ENCODE measurements at places on chromosomes 13 and 19. TPM values are rescaled to one million over a fixed set of nuclear protein-coding genes. Genes with fewer than 3 reads are reported as not detected.
A peak's percentile ranks its signal among the peaks of the same experiment; 100 is the strongest.

SLC1A6 gene
- not detected for total RNA-seq

ZNF112 gene
- total RNA-seq, result 4.6 TPM

IFNL1 gene
- total RNA-seq, result not detected

MAST3 gene
- 3.2 TPM for total RNA-seq

ZNF665 gene
- 6.2 TPM for total RNA-seq

RXFP2 gene
- total RNA-seq, result not detected

JUNB gene
- 125 TPM for total RNA-seq

GAS6 gene
- total RNA-seq, result 34.4 TPM

ZNF577 gene
- total RNA-seq, result 21.7 TPM

DNA sequence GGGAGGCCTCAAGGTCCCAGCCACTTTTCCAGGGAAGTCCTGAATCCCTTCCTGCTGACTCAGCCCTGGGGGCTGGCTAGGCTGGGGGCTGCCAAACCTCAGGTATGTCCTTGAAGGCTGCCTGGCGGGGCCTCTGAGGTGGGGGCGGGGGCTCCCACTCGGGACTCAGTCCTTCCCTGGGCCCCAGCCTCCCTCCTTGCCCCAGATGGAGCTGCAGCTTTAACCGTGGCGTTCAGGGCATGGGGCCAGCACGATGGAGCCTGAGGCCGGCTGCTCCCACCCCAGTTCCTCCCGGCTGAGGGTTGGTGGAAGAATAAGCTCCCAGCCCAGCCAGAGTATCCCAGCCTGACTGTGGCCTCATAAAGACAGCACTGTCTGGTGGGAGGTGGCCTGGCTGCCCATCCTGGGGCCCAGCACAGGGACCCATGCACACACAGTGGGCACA, 12.4 kb downstream of the CILP2 start:
- DNase-seq, result no peak

- no peak for DNase-seq
Measured at GRCh38 chr13:42458193-42458592, 115.8 kb upstream of the TNFSF11 start.

- no peak for DNase-seq
Measured at GRCh38 chr13:44263751-44264620, 109.6 kb upstream of the SERP2 start.

- DNase-seq, result no peak
Measured at GRCh38 chr13:63541336-63541735, 2125.7 kb upstream of the PCDH20 start.

GRCh38 chr13:49536144-49536873, 40.6 kb downstream of the PHF11 start:
- no peak for DNase-seq

GRCh38 chr13:41651413-41652058, 194.2 kb downstream of the RGCC start:
- no peak for DNase-seq

GRCh38 chr19:41083516-41083915, 4.7 kb upstream of the CYP2A13 start:
- DNase-seq, result no peak

DNA sequence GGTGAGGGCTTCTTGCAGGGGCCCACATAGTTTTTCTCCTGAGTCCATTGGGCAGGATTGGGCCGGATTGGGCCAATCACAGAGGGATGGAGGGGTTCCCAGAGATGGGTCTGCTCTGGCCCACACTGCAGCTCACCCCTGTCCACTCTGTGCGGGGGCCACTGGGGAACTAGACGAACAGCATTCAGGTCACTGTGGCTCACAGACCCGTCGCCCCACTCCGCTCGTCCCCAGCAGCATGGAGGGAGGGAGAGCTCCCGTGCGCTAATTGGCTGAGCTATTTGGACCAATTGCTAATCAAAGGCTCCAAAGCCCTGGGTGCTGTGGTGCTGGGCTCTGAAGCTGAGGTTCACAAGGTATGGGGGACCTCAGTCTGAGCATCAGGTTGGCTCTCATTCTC, 11.3 kb downstream of the NACC1 start:
- no peak for DNase-seq

DNA sequence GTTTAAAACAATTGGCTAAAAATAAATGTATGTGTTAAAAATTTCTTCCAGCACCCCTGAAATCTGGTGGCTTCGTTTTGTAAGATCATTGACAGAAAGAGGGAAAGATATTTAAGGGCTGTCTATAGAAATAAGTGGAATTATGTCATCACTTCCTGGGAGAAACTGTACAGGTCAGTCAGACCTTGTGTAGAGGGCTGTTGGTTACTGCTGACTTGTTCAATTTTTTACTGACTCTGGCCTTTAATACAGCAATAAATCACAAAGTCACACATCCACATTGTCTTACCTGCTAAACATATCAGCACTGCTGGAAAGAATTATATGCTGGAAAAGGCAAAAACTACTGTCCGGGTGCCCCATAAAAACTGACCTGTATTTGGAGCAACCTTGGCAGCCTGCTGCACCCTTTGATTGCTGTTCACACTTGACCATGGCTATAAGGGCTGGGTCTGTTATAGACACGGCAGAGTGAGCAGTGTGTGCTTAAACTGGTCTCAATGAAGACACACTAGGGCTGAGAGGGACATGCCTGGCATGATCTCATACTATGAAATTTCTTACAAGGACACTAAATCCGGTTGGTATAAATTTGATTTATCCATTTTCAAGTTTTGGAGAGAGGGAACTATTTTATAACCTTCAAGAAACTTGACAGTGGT, 162.1 kb downstream of the NHLRC3 start:
- no peak for DNase-seq

- DNase-seq, result no peak
Measured at GRCh38 chr13:24080134-24080533, 80.4 kb upstream of the SPATA13 start.

GRCh38 chr19:15436012-15436825, 13.5 kb downstream of the WIZ start:
- no peak for DNase-seq

DNA sequence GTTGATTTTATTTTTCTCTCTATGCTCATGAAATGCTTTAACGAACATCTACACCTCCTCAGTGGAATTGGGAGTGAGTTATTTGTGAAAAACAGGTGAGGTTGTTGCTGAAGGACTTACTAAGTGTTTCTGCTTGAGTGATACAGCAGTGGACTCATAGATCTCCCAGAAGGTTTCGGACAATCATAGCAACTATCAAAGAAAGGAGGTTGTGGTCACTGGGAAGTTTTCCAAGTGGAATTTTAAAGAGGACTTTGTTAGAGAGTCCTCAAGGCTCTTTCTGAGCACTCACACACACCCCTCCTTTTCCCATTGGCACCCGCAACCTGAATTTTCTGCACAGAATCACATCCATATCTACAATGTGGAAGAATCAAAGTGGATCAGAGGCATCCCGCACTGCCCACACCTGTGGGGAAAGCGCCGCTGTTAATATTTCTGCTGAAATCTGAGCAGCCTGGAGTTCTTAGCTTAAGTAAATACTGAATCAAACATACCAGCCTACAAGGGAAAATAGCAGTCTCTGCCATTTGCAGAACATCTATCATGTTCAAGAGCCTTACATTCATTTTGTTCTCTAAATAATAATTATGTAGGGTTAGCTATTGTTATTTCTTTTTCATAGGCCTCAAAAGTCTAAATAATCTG, 719.4 kb downstream of the DIAPH3 start:
- DNase-seq, result no peak

DNA sequence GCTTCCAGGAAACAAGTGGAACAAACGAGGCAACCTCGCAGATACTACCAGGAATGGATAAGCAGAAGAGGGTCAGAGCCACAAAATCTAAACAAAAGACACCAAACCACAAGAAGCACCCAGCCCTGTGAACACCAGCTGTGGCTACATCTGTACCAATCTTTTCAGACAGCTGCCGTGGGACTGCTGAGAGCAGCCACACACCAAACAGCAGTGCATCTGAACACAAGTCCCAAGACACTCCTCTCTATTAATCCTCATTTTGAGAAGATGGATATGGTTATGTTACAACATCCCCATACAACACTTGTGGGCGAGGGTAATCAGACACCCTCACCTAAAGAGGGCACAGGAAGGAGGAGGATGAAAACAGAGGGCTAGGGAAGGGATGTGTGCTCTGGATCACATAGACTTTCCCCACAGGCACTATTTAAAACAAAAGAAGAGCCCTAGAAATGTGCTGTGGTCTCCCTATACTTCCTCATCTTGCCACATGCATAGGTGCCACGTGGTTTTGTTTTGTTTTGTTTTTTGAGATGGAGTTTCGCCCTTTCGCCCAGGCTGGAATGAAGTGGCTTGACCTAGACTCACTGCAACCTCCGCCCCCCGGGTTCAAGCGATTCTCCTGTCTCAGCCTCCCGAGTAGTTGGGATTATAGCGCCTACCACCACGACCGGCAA, 41.6 kb upstream of the ZNF14 start:
- no peak for DNase-seq

- no peak for DNase-seq
Measured at GRCh38 chr19:41479757-41480191, 36.8 kb downstream of the ERICH4 start.

- DNase-seq, result no peak
Measured at GRCh38 chr19:19528721-19529490, at the start of gene YJEFN3. Gene YJEFN3 (plus strand): TSS chr19:19528911. CDS start chr19:19528933, 22 bp downstream.

GRCh38 chr19:30086916-30087315, 144.9 kb downstream of the URI1 start:
- DNase-seq, result no peak

- no peak for DNase-seq
Measured at GRCh38 chr19:33580026-33580644, 41.6 kb upstream of the CHST8 start.

DNA sequence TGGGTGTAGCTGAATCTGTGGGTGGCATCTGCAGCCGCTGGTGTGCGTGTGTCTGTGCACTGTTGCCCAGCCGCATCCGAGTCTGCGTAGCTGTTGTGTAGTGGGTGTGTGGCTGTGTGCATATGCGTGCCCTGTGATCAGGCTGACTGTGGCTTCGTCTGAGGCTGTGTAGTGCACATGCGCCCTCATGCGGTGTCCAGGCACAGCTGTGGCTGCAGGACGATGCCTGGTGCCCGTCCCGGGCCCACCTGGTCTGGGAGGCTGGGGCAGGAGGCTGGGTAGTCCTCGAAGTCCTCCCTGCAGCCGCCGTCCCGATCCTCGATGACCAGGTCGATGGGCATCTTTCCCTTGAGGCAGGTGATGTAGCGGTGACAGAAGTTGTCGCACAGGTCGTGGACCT, 4.9 kb downstream of the MEIS3 start:
- DNase-seq, result no peak

DNA sequence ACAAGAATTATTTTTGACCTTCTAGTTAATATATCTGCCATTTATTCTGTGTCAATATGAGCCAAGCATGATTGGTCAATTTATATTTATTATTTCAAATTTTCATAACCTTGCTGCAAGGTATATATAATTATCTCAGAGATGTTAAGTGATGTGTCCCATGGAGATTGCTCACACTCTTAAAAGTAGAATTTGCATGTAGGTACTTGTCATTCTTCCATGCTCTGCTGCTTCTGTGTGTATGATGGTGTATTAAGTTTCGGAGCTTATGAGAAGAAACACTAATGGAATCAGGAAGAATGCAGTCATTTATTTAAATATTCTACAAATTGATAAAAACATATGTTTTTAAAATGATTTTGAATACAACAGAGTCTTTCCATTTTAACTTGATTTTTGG, 586.8 kb upstream of the MIR17HG start:
- no peak for DNase-seq

DNA sequence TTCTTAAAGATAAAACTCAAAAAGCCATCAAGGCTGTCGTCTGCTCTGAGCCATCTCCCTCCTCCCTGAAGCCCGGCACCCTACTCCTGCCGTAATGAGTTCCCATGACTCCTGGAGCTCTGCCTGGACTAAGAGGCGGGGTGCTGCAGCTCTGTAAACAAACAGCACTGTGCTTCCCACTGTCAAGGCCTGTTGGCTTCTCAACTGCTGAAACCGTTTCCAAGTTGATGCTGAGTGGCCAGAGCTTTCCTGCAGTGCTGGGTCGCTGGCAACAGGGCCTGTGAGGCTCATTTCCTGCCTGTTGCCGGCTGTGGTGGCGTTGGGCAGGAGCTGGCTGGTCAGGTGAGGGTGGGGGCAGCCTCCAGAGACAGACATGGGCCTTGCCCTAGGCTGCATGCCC, 26.7 kb upstream of the ISYNA1 start:
- peak; percentile 98 for DNase-seq

DNA sequence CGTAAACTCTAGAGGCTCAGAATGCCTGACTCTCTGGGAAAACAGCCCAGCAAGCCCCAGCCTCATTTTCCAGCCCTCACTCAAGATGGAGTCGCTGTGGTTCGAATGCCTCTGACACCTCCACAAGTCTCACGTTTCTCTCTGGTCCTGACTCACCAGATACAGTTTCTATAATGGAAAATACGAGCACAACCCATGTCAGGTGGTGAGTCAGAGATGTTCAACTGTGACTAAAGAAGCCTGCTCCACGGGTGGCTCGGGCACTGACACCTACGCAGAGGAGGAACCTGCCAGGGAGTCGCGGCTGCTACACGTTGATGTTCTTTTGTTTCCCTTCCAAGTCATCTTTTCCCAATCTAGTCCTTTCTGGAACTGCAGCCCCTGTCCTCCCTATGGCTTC, 87.1 kb upstream of the STK24 start:
- DNase-seq, result no peak

DNA sequence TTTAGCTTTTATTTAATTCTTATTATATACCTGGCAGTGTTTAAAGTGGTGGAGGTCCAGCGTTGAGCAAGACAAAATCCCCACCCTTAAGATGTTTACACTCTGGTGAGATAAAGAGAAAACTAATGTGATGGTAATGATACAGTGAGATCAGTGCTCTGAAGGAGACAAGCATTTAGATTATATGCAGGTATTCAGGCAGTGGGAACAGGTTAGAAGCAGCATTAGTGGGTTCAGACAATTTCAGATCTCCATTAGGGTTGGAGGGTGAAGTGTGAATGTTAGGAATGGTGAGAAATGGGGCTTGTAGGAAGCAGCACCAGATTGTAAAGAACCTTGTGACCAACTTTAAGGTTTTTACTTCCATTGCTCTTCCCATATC, 39.0 kb downstream of the PIBF1 start:
- DNase-seq, result no peak

DNA sequence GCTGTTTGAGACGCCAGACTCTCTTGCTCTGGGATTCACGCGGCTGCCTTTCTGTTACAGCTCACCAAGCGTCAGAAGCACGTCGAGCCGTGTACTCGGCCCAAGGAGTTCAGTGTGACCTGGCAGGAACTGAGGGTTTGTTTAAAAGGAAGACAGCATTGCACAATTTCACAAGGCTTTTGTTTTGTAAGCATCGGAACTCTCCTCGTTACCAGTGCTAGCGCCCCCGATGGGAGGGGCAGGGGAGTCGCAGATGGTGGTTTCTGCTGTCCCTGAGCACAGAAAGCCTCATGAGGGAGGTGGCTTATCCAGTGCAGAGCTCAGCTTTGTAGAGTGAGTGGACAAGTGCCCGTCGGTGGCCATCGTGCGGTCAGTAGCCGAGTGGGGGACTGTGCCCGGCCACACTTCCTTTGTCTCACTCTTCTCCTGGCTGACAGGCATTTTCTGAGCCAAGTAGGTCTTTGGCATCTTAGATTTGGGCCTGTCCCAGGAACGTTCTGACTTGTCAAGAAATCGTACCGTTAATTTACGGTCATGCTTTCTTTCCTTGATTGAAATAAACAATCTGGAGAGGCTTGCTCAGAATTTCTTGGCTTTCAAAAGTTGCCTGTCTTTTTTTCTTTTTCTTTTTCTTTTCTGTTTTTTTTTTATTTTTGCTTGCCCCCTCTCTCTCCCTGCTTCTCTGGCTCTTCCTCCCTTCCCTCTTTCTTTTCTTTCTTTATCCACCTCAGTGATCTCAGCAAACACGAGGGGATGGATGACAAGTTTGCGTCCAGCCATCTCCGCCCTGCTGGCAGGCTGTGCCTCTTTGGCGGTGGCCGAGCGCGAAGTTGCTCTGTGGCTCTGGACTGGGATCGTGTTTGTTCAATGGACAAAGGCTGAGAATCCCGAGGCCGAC, 7.7 kb downstream of the KDM4B start:
- peak; percentile 98 for DNase-seq

Data from sigmoid colon (tissue), 7 donors.